ENCODE measurements at places on chromosomes 7 and 10.
A peak's percentile ranks its signal among the peaks of the same experiment; 100 is the strongest.

DNA sequence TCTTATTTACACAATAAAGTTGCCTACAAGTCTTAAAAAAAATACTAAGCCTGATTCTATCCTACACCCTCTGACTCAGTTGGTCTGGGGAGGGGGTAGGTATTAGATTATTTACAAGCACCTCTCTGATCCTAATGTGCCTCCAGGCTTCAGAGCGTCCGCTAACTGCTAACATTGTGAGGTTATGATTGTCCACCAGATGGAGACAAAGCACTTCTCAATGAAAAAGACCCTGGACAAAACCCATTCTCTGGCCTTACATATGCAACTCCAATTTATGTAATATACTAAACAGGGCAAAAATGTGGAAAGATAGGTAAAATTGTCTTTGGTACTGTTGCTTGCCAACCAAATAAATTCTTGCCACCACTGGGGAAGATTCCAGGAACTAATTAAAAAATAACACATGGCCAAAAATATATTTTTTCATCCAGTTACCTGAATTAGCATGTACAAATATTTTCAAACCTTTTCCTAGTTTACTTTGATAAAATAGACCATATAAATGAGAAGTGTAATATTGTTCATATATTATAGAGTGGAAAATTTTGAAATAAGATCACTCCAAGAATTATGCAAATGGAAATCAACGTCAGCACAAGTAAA lies 92.4 kb downstream of the KIF20B start:
- peak; percentile 67 for DNase-seq

DNA sequence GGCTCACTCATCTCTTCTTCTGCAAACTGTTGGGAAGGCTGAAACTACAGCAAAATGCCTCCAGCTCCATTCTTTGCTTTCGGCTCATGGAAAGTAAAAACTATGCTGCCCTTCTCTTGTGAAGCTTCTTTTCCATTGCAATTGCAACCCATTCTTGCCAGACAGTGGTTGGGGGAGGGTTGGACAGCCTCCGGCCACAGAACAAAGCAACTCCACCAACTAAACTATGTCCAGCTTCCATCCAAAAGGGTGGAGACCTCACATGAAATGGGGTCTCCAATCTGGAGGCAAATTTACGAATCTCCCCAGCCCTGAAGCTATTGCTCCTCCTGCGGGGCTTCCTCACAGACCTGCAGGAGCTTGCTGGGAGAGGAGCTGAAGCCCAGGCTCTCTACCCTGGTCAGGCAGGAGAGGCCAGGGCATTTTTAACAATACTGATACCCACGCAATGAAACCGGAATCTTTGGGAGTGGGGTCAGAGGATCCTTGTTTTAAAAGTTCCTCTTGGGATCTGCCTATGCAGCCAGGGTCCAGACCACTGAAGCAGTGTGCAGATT lies 549 bp downstream of the GPNMB start:
- no peak for DNase-seq

GRCh38 chr7:24595671-24596418 lies 22.6 kb downstream of the PALS2 start:
- DNase-seq = no peak

DNA sequence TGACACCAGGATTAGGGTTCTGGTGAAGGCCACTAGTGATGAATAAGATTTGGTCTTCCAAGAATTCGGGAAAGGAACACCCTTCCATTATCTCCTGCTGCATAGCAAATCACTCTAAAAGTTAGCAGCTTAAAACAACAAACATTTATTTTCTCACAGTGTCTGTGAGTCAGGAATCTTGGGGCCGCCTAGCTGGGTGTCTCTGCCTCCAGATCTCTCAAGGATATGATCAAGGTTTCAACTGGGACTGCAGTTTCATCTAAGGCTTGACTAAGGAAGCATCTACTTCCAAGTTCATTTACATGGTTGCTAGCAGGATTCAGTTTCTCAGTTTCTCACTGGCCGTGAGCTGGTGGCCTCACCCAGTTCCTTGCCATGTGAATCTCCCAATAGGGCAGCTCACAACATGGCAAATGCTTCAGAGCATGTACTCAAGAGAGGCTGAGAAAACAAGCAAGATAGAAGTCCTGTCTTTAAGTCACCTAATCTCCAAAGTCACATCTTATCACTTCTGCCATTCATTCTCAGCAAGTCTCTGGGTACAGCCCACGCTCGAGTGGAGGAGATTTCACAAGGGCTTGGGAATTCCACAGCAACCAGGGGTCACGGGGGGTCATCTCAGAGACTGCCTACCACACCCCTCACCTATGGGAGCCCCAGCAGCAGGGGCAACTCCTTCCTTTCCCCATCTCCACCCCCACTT lies 26.8 kb downstream of the TLX1 start:
- no peak for DNase-seq

GRCh38 chr10:47443145-47443544 lies 40.8 kb downstream of the ANXA8 start:
- no peak for DNase-seq

DNA sequence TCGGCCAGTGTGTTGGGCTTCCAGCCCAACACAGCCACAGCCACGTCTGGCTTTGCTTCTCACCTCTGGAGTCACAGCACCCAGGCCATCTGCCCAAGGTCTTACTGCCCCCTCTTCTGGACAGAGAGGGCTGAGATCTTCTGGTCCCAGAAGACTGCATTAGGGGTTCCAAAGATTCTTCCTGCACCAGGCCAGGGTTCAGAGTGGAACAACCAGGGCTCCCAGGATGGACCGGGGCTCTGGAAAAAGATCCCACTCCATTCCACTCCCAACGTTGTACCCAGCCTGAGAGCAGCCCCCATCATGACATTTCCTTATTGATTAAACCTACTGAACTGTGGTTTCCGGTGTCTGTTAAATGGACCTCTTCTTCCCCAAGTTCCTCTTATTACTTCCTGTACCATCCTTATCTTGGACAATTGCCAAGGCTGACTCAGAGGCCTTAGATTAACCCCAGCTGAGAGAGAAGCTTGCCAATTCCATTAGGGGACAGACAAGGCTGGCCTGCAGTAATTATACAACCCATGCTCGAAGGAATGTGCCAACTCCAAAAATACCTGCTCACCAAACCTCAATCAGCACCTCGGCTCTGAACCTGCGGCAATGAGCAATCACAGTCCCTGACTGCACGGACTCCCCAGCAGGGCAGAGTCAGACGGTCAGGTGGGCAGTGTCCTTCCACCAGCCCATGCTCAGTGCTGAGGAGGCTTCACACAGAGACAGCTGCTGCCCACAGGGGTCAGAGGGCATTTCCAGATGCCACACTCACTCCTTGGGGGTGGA lies 47.9 kb upstream of the NPFFR1 start:
- peak; percentile 31 for DNase-seq

Data from renal cortex interstitium (tissue), 15 donors.